Peyer's patch (tissue), 4 donors: ENCODE measurements at places on chromosomes 5 and 9.

GRCh38 chr5:170423692-170424091, 34.5 kb upstream of the KCNMB1 start:
- no peaks in the 10 kb centered on the region for H3K27me3 ChIP-seq
- H3K36me3 ChIP-seq: no peaks in the 10 kb centered on the region
- peaks cover 6% of the 10 kb centered on the region for H3K4me1 ChIP-seq

DNA sequence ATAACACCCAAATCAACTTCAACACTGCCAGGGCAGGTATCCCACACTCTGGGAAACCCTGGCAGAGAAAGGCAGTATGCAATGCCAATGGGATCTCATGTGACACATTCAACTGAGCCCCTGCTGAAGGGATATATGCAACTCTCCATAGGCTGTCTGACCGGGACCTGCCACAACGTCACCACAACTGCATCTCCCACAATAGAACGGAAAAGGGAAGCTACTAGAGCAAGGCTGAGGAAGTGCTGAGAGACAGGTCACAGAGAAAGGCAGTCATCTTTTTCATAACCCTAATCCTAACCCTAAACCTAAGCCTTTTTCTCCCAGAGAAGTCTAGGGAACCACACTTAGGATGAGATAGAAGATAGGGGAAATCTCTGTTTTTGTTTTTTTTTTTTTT, 345.9 kb upstream of the CD180 start:
- H3K36me3 ChIP-seq: no peaks in the 10 kb centered on the region
- no peak for DNase-seq
- H3K4me1 ChIP-seq: no peaks in the 10 kb centered on the region
- H3K27ac ChIP-seq: no peak overlapping the region
- no peak overlapping the region for H3K4me3 ChIP-seq

DNA sequence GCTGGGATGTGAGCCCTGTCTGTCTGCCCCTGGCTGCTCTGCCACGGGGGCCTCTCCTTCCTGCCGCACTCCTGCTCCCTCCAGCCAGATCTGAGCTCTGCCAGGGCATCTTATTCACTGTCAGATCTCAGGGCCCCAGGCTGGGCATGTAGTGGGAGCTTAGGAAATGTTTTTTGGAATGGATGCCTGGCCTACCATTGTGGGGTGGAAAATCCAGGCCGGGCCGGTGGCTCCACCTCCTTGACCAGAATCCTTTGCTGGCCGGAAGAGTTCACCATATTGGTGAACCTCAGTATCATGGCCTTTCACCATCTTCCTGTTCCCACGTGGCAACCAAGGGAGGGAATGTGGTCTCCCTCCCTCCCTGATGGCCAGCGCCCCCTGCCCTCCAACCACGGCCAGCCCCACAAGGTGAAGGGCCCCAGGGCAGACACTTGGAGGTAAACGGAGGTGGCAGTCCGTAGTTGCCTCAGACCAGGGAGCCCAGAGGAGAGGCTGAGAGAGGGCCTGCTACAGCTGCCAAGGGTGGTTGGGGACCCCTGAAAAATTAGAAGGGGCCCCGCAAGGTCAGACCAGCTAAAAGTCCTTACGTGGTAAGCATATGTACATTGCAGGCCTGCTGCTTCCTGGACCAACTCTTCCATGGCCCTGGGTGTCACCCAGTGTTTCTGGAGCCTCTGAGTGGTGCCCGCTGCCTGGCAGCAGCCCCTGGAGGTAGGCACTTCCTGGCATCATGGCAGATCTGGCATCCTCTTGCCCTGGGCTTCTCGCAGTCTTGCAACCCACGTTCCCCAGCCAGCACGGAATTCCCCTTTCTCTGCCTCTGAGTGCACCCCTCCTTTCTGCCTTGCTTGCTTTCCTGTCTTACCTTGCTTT, 153.3 kb downstream of the RGS3 start:
- H3K27me3 ChIP-seq: no peaks in the 10 kb centered on the region
- peaks cover 14% of the 10 kb centered on the region for H3K4me1 ChIP-seq
- DNase-seq: no peak
- H3K4me3 ChIP-seq: no peak overlapping the region

GRCh38 chr5:99771296-99771695, 763.9 kb upstream of the FAM174A start:
- DNase-seq: no peak
- no peak overlapping the region for H3K27ac ChIP-seq
- H3K27me3 ChIP-seq: no peaks in the 10 kb centered on the region
- no peaks in the 10 kb centered on the region for H3K4me1 ChIP-seq
- no peak overlapping the region for H3K4me3 ChIP-seq

DNA sequence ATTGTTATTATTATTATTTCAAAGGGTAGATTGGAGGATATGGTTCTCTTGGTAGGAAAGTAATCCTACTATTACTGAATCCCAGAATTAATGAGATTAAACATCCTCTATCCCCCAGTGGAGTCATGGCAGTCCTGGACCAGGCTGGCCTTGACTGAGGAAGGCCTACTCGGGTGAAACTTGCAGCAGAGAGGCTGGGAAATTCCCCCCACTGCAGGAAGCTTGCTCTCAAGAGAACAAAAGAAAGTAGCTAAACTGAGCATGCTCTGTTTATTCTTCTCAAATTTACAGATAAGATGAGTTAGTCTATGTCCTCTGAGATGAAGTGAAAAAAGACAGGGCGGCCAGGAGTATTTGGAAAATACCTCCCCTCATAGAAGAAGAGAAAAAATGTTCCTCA, 233.9 kb upstream of the RPS23 start:
- no peaks in the 10 kb centered on the region for H3K36me3 ChIP-seq
- no peaks in the 10 kb centered on the region for H3K27me3 ChIP-seq
- no peak overlapping the region for H3K4me3 ChIP-seq
- no peaks in the 10 kb centered on the region for H3K4me1 ChIP-seq
- no peak overlapping the region for H3K27ac ChIP-seq

- no peaks in the 10 kb centered on the region for H3K36me3 ChIP-seq
- H3K27ac ChIP-seq: no peak overlapping the region
- H3K4me1 ChIP-seq: no peaks in the 10 kb centered on the region
- no peak overlapping the region for H3K4me3 ChIP-seq
- no peak for DNase-seq
- H3K27me3 ChIP-seq: no peaks in the 10 kb centered on the region
Observed at GRCh38 chr5:76443066-76443800, 40.1 kb downstream of the IQGAP2 start.

DNA sequence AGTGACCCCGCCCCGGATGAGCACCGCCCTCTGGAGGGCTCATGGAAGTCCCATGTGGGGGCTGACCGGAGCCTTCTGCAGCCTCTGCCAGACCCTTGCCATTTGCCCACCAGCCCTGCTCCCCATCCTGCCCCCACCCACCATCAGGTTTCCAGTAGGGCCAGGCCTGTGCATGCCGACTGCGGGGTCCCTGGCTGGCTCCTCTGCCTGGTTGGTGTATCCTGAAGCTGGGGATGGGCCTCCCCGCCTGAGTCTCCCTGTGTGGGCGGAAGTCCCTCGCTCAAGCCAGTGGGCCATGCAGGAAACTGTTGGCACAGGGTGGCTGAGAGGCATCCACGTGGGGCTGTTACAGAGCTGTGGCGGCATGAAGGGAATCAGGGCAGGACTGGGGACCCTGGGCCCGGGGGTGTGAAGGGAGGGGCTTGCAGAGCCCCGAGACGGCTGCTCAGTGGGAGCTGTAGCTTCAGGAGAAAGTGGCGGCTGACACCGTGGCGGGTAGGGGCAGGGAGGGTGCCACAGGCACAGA, 88.7 kb downstream of the RXRA start:
- peaks cover 38% of the 10 kb centered on the region for H3K4me1 ChIP-seq
- H3K27me3 ChIP-seq: no peaks in the 10 kb centered on the region
- no peak overlapping the region for H3K27ac ChIP-seq
- H3K36me3 ChIP-seq: no peaks in the 10 kb centered on the region

DNA sequence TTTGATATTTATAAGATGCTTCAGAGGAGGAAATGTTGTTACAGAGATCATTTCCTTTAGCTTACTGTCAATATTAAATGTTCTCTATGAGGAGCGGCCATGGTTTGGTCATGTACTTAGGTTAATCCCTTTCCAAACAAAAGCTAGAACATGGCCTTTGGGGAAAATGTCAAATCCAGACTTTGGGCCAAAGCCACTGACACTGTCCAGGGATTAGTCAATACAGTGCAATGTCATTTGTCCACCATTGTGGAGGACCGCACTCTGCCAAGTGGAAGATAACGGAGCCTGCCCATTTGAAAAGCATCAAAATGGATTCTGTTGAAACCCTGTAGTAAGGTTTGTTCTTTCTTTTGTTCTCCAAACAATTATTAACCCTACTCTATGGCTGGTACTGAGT, 50.1 kb downstream of the FRMPD1 start:
- no peak for DNase-seq
- H3K4me1 ChIP-seq: no peaks in the 10 kb centered on the region
- H3K27me3 ChIP-seq: no peaks in the 10 kb centered on the region
- no peaks in the 10 kb centered on the region for H3K36me3 ChIP-seq

DNA sequence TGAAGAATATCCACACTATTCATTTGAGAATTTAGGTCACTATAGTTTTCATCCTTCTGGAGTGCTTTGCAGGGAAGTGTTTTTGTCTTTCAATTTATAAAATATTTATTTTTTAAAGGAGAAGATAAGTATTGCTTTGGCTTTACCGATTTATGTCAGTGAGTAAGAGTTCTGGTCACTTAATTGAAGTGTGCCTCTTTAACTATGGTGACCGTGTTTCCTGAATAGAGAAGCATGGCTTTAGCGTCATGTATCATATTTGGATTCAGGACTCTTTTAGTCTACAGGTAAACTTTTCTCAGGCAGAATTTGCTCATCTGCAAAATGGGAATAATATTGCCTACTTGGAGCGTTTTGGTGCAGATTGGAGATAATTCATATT, 902 bp downstream of the BDP1 start:
- H3K4me3 ChIP-seq: peak overlapping the region; percentile 83
- no peak for DNase-seq
- H3K27me3 ChIP-seq: no peaks in the 10 kb centered on the region

DNA sequence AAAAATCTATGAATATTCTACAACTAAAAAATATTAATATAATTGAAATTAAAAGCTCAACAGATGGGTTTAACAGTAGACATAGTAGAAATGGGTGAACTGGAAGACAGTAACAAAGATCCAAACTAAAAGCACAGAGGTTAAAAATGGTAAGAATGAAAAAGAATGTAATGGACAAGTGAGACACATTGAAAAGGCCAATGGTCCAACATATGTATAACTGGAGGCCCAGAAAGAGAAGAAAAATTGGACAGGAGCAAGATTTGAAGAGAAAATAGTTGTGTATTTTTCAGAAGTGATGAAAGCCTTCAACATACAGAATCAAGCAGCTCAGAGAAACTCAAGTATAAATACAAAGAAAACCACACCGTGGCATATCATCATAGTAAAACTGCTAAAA, 58.6 kb downstream of the PCDHGC5 start:
- no peak overlapping the region for H3K27ac ChIP-seq
- no peak for DNase-seq
- no peaks in the 10 kb centered on the region for H3K4me1 ChIP-seq

DNA sequence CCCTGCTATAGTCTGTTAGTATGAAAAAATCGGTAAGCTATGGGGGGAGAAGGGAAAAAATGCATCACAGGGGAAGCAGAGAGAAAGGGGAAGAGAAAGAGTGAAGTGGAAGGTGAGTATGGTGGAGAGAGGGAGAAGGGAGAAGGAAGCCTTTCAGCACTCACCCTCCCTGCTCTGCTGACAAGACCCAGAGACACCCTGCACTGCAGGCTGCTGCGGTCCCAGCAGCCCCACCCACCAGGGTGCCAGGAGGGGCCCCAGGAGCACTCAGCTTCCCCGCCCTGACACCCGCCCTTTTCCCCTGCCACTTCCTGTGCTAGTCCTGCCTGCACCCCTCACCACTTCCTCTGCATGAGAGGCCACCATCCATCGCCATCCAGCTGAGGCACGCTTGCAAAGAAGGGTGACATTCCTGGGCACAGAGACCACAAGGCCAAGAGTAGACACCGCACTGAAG, 12.7 kb downstream of the STK10 start:
- no peak for DNase-seq
- H3K36me3 ChIP-seq: no peaks in the 10 kb centered on the region
- H3K27ac ChIP-seq: peak overlapping the region; percentile 74
- H3K27me3 ChIP-seq: no peaks in the 10 kb centered on the region

- H3K36me3 ChIP-seq: no peaks in the 10 kb centered on the region
- peak; percentile 42 for DNase-seq
- peak overlapping the region; percentile 55 for H3K27ac ChIP-seq
- no peaks in the 10 kb centered on the region for H3K27me3 ChIP-seq
- H3K4me3 ChIP-seq: no peak overlapping the region
- peaks cover 4% of the 10 kb centered on the region for H3K4me1 ChIP-seq
Observed at GRCh38 chr9:120735415-120736126, 21.3 kb upstream of the MEGF9 start.

DNA sequence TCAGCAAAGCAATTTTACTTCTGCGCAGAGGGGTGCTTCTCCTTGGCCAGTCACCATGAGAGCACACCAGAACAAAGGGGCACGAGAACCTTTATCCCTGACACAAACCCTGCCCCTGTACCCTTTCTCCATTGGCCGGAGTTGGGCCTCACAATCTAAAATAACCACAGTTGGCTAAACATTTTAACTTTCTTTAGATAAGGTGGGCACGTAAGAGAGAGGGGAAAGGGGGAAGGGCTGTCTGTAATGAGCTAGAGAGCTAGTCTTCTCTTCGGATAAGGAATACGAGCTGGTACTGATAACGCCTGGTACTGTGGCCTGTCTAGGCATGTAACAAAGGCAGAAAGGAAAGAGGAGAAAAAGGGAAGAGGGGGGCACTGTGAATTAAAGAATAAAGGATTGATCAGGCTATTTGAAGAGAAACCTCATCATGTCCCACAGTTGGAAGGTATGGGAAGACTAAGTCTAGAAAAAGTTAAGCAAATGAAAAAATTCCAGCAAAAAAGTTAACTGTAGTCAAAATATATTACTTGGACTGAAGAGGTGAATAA, 1.8 kb upstream of the IARS1 start:
- no peak overlapping the region for H3K27ac ChIP-seq
- peaks cover 35% of the 10 kb centered on the region for H3K36me3 ChIP-seq
- peaks cover 14% of the 10 kb centered on the region for H3K4me1 ChIP-seq
- no peak for DNase-seq
- H3K4me3 ChIP-seq: no peak overlapping the region
- no peaks in the 10 kb centered on the region for H3K27me3 ChIP-seq

DNA sequence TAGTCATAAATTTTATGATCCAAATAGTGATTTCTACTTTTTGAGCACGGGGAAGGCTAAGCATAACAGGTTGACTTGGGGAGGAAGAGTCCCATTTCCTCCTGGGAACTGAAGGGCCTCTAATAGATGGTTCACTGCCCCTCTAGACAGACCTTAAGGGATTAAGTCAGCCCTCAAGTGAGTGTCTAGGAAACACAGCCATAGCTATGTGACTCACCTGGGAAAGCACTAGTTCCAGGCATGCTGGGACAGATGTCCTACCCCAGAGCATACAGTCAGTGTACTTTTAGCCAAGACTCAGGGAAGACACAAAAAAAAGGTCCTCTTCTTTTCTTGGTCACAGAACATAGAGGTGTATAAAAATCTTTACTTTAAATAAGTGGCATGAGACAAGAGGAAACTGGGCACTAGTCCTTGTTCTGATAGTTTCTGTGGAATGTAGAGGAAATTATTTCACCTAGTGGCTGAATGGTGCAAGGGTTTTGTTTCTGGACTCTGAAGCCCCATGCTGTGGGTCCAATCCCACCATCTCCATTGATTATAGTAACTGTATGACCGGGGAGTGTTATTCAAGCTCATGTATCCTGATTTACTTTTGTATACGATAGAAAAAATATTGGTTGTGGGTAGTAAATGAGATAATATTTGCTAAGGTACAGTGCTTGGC, 86.0 kb downstream of the NREP start:
- no peaks in the 10 kb centered on the region for H3K27me3 ChIP-seq
- no peak for DNase-seq
- H3K27ac ChIP-seq: no peak overlapping the region
- H3K4me1 ChIP-seq: no peaks in the 10 kb centered on the region

- H3K27ac ChIP-seq: peak overlapping the region; percentile 53
- peaks cover 75% of the 10 kb centered on the region for H3K4me1 ChIP-seq
- DNase-seq: no peak
- H3K27me3 ChIP-seq: no peaks in the 10 kb centered on the region
- no peak overlapping the region for H3K4me3 ChIP-seq
- H3K36me3 ChIP-seq: no peaks in the 10 kb centered on the region
Observed at GRCh38 chr5:68251804-68252522, 36.4 kb downstream of the PIK3R1 start.
